ENCODE measurements at places on chromosomes 6 and 20.

- no peak for DNase-seq
Measured at GRCh38 chr20:10634211-10634610, 39.6 kb downstream of the JAG1 start.

DNA sequence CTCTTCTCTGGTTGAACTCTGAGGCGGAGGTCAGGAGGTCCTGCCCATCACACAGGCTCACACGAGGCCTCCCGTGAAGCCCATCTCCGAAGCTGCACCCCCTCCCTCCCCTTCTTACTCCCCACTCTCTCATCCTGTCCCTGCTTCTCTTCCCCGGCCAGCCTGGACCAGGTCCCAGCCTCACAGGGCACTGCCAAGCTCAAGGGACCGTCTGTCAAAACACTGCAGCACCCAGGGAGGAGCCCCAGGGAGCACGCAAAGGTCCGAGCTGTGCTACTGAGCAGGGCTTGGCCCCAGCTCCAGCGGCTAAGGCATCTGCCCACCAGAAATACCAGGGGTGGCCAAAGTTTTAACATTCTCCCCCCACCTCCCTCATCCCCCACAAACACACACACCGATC, 70.0 kb downstream of the PSMG4 start:
- DNase-seq, result no peak

DNA sequence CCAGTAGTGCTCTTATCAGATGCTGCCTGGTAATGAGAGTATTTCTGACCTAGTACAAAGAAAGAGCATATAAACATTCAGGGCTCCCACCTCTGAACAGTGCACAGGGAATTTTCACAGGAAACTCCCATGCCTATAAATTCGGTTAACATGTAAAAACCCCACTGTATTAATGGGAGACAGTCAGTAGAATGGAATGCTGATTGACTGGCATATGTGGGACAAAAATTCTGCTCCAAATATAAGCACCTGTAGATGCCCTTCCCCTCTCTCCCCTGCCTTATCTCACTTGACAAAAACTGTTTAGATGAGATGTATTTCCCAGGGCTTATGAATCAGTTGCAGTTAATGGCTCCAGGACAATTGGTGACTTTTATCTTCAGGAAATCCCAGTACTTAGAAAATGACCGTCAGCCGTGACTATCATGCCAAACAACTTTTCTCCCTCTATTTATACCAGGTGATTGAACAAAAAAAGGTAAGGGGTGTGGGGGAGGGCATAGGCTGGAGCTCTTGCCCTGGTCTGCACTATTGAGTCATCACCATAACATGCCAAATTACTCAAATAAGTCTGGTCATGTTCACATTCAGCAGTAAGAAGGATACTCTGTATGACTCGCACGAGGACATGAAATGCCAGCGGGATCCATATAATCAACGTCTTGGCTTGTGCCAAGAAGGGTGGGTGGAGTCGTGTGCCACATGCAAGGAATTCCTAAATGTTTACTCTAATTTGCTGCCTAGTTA, 176.4 kb upstream of the BMP2 start:
- no peak for DNase-seq

- DNase-seq, result no peak
Measured at GRCh38 chr20:4637081-4637797, 84.5 kb upstream of the PRND start.

GRCh38 chr6:71473926-71474325, 185.3 kb downstream of the OGFRL1 start:
- DNase-seq, result no peak

GRCh38 chr6:37587866-37588734, 88.4 kb upstream of the CCDC167 start:
- no peak for DNase-seq

DNA sequence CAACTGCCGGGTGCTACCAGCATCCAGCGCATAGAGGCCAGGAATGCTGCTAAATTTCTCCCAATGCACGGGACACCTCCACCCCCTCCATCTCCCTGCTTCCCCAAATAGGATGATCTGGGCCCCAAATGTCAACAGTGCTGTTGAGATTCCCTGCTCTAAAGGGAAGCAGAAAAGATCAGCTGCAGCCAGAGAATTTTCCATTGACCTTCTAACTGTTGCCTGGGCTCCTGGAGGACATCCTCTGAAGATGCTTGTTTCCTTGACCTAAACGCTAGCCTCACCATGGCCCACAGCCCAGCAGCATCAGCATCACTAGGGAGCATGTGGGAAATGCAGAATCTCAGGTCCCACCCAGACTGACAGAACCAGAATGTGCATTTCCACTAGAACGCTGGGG, 161.3 kb downstream of the GMPR start:
- DNase-seq, result no peak

DNA sequence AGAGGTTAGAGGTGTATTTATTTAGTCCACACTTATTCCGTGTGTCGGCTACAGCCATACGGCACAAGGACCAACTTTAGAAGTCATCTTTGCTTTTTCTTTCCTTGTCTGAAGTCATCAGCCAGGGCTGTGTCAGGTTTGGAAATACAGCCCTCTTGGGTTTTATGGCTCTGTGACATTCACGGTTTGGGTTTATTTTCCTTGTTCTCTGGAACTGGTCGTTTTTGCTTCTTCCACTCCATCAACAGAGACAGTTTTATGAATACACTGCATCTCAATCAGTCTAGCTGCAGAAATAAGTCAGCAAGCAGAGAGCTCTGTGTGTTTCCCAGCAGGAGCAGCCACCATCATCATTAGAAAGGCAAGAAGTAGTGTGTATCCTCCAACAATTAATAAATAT, 132.5 kb downstream of the TBC1D7 start:
- no peak for DNase-seq

- DNase-seq, result no peak
Measured at GRCh38 chr6:118881440-118882313, 12.3 kb upstream of the ASF1A start.

GRCh38 chr6:15916581-15916980, 212.3 kb upstream of the MYLIP start:
- no peak for DNase-seq

DNA sequence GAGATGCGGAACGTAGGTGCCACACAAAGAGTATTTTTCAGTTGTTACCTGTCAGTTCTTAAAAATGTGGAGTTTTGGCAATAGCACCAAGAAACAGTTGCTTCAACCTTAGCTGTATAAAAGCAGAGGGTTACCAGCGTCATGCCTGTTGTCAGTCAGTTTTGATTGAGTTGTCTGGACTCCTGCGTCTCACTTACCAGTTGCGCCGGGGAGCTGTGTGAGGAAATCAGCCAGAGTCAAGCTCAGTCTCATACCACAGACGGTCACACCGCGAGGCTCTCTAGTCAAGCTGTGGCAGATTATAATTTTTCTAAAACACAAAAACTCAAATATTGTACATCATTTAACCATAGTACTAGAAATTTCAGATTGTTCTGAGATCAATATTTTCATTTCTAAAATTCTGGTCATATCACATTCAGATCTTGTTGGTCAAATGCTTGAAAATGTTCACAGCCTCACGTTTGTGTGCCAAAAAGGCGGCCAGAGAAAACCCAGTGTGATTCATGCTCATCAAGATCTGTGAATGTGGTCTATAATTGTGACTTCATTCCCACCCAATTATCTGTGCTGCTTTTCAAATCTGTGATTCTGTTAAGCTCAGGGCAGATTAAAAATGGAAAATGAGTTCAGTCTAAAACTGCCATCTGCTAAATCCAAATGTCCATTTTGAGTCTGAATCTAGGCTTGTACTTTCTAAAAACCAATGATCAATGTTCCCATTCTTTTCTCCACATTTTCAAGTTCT, 37.5 kb downstream of the SASH1 start:
- DNase-seq, result no peak

- no peak for DNase-seq
Measured at GRCh38 chr6:10140824-10141223, 274.1 kb downstream of the TFAP2A start.

DNA sequence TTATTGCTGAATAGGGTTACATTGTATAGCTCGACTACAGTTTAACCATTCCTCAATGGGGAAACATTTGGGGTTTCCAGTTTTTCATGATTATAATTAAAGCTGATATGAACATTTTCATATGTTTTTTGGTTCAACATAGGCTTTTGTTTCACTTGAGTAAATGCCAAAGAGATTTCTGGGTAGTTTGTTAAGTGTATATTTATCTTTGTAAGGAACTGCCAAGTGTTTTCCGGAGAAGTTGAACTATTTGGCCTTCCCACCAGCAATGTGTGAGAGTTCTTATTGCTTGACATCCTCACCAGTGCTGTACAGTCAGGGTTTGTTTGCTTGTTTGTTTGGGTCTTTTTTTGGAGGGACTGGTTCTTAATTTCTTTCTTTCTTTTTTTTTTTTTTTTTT, 83.7 kb upstream of the RALY start:
- no peak for DNase-seq

GRCh38 chr20:38113401-38114325, 51.4 kb downstream of the TGM2 start:
- DNase-seq, result no peak

DNA sequence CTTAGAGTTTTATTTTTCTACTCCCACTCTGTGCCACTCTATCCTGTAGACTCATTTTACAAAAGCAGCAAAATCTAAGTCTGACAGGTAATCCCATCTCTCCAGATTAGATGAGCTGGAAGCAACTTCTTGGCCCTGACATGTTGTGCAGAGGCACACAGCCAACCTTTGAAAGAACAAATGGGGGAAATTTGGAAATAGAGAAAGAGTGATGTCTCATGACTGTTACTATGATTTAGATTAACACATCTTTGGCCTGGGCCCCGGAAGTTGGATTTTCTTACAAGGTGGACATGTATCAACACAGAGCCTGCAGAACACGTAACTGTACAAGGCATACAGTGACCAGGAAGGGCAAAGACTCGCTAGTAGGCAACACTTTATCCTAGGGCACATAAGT, 227.7 kb downstream of the MYLK4 start:
- DNase-seq, result no peak

DNA sequence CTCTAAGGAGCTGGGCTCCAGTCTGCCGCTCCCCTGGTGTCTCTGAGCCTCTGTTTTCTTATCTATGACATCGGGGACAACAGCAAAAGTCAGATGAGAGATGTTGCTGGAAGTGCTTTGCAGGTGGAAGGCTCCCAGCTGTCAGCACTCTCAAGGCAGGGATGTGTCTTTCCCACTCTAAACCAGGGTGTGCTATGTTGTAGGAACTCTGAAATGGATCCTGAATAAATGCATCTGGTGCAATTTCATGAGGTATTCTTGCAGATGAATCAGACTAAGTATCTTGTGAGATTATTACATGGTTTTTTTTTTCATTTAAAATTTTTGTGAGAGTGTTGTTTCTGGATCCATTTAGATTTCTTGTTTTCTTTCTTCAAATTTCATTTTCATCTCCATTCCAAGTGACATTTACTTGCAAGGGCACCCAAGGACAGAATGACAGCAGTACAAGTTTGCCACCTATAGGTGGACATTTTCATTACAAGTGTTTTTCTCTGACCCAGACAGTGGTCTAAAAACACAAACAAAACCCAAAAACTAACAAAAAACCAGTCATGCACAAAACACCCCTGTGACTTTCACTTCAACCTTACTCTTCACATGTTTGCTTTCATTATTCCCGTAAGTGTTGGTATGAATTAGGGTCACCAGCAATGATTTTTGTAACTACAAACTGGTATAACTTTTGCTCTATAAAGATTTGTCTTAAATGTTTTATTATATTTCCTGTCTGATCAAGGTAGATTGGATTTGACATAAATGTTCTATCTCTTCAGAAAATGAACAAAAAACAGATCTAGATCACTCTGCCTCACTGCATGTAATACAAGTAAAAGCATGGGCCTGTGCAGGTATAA, 14.7 kb upstream of the SIM1 start:
- DNase-seq, result no peak

DNA sequence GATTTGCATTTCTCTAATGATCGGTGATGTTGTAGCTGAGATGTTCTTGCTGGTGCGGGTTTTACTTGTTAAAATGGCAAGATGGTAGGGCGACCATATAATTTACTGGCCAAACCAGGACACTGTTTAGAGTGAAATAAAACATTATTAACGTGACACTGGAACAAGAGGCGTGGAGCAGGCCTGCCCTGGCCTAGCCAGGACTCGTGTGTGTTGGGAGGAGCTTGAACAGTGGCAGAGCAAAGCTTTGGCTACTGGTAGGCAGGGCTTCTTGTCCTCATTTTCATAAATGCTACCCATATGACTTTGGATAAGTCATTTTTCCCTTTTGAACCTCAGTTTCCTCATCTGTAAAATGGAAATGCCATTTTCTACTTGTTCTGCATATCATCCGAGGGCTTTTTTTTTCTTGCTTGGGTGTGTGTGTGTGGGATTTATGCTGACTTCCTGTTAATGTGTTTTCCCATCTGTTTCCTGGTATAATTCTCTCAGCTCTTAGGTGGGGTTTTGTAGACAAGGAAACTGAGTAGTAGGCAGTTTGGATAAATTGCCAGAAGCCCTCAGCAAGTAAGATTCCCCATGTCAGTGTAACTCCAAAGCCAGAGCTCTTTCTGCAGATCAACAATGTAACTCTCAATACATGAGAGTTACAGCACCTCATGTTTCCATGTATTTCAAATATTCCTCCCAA, 81.7 kb downstream of the TOX2 start:
- DNase-seq, result no peak

DNA sequence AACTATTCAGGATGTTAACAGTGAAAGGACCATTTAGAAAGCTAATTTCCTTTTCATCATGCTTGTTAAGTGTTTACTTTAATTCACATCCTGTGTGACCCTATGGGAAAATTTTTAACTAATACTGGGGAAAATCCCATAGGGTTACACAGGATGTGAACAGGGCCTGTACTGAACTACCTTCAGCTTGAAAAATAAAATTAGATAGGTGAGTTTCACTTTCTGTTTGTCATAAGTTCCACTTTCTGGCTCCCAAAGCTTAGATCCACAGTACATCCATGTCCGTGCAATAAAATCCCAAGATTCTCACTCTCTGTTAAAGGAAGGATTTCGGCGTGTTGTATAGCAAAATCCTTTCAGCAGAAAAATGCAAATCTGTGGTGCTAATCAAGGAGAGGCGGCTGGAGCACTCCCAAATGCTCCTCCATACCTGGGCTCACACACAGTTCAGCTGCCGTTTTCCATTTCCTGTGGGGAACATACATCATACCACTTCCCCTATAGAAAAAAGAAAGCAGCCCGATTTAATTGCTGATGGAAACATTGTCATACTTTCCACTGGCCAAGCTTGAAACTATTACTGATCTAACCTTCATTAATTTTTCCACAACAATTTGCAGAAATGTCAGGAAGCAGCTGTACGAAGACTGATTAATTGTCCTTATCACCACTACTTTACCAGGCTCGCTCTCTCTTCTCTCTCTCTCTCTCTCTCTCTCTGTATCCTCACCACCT, 125.2 kb downstream of the HIVEP2 start:
- no peak for DNase-seq

GRCh38 chr6:109457562-109457996, 2.0 kb upstream of the MICAL1 start:
- DNase-seq, result no peak

DNA sequence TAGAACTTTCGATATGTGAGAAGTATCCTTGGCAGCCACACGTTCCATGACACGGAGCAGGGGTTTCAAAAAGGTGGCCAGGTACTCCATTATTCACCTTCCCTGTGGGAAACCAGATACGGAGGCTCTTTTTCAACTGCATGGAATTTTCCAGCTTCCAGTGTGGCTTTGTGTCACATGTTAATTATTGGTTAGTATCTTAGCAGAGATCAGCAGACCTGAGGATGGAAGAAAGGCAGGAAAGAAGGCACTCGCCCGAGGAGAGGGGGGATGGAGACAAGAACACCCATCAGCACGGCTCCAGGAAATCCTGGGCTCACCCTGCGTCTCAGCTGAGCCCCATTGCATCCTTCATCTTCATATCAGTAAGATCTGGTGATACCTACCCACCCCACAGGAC, 115.5 kb downstream of the PXDC1 start:
- DNase-seq, result no peak

Measured in CD8-positive, alpha-beta memory T cell (primary cell).